ENCODE measurements at places on chromosomes 7 and 10.

DNA sequence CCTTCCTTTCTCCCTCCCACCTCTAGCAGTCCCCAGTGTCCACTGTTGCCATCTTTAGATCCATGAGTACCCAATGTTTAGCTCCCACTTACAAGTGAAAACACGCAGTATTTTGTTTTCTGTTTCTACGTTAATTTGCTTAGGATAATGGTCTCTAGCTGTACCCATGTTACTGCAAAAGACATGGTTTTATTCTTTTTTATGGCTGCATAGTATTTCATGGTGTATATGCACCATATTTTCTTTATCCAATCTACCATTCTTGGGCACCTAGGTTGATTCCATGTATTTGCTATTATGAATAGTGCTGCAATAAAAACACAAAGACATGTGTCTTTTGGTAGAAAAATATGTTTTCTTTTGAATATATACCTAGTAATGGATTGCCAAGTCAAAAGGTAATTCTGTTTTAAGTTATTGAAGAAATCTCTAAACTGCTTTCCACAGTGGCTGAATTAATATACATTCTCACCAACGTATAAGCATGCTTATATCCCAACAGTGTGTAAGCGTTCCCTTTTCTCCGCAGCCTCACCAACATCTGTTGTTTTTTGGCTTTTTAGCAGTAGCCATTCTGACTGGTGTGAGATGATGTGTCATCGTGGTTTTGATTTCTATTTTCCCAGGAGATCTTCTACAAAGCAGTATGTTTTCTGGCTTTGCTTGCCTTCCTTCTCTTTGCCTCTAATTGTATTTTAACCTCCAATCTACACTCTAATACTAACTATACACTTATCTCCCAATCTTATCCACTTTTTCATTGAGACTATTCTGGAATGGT, 179.5 kb upstream of the PHF14 start:
- no peak for DNase-seq

GRCh38 chr10:89122433-89123051, 84.6 kb downstream of the CH25H start:
- no peak for DNase-seq

DNA sequence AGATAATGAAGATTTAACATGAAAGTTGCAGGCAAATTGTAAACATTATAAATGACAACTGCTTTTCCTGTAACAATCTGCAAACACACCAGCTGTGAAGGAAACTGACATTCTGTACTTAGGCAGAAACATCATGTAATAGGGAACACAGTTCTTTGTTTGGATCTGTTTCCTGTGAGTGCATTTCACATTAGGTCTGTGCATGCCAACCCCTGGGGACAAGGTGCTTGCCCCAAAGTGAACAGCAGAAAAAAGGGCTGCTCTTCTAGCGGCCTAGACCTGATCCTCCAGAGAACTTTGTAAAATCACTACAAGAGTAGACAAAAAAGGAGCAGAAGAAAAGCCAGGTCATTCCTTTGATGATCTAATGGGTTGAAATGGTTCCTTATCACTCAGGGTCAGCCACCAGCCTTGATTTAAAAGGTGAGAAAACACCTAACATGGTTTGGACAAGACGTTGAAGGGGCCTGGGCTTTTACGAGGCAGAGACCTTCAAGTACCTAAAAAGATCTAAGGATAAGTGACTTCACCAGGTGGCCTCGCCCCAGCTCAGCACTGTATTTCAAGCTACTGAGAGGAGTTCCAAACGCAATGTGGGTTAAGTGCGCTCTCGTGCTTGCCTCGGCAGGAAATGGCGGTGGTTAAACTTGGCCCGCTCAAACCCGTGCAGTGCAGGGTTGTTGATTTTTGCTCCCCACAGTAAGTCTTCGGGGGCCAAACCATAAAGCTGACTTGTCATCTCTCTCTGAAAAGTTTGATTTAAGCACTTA, 249.7 kb downstream of the CREB5 start:
- DNase-seq: no peak

GRCh38 chr7:36153571-36154097, 580 bp downstream of the EEPD1 start:
- DNase-seq: peak; percentile 37

GRCh38 chr10:58367069-58367468, 18.1 kb upstream of the TFAM start:
- DNase-seq: no peak

- DNase-seq: no peak
These were observed 44.8 kb upstream of the FGL2 start for GRCh38 chr7:77244222-77244934.

DNA sequence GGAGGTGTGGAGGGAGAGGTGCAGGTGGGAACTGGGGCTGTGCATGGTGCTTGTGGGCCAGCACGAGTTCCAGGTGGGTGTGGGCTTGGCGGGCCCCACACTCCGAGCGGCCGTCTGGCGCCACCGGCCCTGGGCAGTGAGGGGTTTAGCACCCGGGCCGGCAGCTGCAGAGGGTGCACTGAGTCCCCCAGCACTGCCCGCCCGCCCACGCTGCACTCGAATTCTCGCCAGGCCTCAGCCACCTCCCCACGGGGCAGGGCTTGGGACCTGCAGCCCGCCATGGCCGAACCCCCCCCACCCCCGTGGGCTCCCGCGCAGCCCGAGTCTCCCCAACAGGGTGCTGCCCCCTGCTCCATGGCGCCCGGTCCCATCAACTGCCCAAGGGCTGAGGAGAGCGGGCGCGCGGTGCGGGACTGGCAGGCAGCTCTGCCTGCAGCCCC, 810.2 kb downstream of the PCDH15 start:
- DNase-seq: no peak

DNA sequence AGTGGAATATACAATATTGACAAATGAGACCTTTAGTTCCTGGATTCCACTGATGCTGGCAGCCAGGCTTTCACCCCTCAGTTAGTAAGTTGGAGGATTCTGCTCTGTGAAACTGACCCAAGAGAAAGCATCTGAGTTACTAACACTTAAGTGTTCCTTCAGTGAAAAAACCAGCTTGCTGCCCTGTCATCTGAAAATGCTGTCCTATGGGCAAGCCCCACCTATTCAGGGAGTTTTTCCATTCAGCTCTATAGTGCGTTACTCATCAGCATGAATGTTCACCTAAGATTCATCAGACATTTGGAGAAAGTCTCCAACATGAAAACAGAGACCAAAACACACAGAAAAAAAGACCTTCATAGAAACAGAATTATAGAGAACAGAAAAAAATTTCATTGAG, 37.9 kb downstream of the PRPF18 start:
- DNase-seq: no peak

- no peak for DNase-seq
These were observed 213.3 kb upstream of the PHYHIPL start for GRCh38 chr10:58963101-58963534.

DNA sequence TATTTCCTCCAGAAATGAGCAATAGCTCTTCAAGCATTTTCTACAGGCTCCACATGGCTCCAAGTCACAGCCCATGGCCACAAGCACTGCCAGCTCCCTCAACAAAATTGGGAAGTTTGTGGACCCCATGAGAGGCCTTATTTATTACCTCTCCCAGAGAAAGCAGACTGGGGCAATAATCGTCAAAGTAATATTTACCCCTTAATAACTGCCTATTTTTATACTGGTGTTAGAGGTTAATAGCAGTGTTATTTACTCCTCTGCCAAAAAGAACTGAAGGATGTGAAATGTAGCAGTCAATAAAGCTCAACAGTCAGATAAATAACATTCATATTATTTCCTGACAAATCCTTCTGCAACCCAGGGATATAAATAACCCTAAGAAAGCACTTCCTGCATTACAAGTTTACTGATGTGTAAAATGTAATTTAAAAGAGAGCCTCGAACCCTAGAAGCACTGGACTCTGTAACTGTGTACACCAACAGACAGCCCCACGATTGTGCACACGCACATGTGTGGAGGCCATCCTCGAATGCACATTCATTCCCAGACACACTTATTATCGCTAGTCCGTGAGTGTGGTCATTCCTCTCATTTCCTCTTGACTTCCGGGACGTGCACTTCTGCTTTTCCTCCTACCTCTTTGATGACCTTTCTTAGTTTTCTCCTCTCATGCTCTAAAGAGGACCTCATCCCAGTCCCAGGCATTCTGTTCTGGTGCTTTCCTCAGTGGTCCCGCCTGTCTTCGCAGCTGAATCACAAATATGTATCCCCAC, 157.4 kb downstream of the EVX1 start:
- DNase-seq: no peak

- peak; percentile 10 for DNase-seq
These were observed 71.6 kb downstream of the CCDC71L start for GRCh38 chr7:106589198-106589879.

GRCh38 chr7:7385421-7385820, 150.3 kb downstream of the COL28A1 start:
- DNase-seq: no peak

DNA sequence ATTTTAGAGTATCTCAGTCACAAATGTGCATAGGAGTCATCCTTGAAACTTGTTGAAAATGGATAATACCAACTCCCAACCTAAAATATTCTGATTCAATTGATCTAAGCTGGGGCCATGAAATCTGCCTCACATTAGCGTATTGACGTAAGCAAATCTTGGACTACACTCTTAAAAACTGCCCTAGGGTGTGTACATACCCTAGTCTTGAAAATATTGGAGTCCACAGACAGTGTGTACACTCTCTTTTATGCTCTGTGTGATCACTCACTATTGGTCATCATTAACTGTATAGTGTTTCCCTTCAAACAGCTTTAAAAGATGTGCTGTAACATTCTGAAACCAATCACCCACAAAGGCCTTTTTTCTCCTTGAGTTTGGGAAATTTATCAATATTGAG, 102.9 kb upstream of the FERD3L start:
- DNase-seq: no peak

GRCh38 chr7:8582728-8583127, 149.3 kb downstream of the NXPH1 start:
- DNase-seq: no peak

Measured in NCI-H345 (cell line).